ENCODE measurements at places on chromosomes 3 and 15.
A peak's percentile ranks its signal among the peaks of the same experiment; 100 is the strongest.

- DNase-seq: no peak
Measured at GRCh38 chr3:71168880-71169411, 414.6 kb downstream of the FOXP1 start.

DNA sequence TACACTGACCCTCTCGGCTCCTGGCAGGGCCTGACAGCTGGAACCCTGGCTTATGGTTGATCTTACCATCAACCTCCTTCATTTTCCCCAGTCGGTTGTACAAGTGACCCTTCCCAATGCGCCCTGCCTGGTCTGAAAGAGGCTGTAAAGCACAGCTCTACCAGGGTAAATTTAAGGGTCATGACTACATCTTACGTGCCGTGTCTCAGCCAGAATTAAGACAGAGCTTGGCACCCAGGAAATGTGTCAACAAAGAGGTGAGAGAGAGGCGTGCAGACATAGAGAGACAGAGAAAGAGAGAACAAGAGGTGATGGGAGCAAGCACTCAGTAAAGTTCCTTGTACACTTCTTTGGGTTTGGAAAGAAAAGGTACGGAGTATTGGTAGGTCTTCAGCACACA, 28.8 kb downstream of the HOMER2 start:
- no peak for DNase-seq

DNA sequence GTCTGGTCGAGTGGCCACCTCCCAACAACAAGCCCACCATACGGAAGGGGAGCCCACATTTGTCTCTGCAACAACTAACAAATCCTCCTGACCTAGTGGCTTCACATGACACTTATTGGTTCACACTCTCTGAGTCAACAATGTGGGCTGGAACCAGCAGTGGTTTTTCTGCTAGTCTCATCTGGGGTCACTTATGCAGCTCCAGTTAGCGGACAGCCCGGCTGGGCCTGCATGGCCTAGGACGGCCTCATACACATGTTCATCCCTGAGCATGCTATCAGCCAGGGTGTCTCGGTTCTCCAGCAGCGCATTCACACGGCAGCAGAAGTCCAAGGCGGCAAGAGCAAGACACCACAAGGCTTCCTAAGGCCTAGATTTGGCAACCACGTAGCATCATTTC, 281.7 kb downstream of the XXYLT1 start:
- no peak for DNase-seq

- no peak for DNase-seq
Measured at GRCh38 chr3:42752961-42753360, 20.1 kb downstream of the CCDC13 start.

DNA sequence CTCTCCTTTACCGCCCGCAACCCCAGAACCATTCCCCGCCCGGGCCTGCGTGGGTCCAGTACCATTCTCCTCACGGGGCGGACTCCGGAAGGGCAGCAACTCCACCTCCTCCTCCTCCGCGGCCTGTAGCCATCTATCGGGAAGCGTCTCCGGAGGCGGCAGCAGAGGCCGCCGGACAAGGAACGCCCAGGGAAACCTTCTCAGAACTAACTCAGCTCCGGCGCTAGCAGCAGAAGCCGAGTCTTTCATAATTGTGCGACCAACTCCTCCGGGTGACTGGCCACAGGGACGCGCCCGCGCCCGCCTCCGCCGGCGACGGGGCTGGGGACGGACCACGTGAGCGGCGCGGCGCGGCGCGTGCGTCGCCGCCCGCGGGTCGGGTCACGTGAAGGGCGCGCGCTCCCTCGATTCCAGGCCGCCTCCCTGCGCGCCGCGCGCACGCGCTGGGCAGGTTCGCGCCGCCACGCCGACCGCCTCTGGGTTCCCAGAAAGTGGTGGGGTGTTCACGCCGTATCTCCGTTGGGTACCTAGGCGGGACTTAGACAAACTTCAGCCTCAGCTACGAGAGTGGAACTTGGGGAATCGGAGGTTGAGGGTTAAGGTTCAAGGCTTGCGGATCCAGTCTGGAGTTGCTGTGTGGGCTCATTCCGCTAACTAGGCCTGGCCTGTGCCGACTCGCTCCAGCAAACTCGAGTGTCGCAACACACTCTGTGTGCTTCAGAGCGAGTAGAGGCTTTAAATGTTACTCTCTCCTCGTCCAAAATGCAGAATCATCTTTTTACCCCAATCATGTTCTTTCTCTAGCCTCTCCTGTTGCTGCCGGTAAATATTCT, at the start of gene TRPM7:
TRPM7 (minus strand) TSS at position 329 of the 833 bp plus-strand sequence; CDS start at position 65, 264 bp downstream.
- peak; percentile 91 for DNase-seq

DNA sequence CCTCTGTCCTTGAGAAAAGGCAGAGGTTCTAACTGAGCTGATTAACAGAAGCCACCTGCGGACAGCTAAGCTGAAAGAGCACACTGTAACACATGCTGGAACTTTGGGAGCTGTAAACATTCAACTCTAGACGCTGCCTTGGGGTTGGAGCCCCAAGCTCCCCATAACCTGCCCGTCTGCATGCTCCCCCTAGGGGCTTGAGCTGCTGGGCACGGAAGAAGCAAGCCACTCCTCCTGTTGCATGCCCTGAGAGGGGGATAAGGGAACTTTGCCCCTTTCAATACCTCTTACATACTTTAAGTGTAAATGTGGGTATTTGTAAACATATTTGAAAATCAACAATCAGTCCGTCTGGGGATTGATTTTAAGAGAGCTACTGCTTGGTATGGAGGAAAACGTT, 188.4 kb downstream of the ADAMTSL3 start:
- no peak for DNase-seq

DNA sequence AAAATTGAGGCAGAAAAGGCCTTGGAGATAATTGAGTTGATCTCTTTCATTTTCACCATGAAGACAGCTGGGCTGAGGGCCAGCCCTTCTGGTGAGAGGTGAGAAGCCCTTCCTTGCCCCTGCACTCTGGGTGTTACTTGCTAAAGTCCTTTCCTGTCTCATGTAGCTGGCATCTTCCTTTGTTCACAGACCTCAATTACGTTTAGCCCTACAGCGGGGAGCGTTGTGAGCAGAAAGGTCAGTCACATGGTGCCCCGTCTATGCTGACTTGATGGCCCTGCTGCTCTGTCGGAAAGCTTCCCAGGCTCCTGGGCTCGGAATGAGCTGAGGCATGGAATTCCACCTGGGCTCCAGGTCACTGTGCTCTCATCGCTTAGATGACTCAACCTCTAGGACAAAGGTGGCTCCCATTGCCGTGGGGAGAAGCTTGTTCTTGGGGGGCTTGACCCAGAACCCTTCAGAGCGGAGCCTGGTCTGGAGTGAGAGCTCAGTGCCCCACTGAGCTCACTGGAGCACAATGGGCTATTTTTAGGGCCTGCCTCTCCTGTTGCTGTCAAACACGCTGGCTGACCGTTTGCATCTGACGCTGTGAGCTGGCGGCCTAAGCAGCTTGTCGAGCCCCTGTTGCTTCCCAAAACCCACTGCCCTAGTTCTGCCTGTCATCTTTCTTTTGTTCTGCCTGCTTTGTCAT, 47.0 kb downstream of the RPLP1 start:
- no peak for DNase-seq

- no peak for DNase-seq
Measured at GRCh38 chr3:111809186-111809585, 49.9 kb upstream of the PHLDB2 start.

DNA sequence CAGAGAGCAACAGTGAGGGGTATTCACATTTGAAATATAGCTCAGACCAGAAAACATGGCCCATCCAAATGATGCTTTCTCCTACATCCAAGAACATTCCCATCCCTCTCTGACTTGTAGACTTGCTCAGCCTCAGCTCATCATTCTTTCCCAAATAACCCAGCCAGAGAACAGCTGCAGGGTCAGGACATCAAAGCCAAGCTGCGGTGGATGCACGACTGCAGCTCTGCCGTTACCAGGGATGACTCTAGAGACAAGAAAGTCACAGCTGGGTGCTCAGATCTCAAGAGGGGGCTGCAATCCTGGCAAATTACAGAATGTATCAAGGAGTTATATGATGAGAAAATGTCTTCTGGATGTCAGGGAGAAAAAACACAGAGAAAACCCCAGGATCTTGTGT, 944.3 kb downstream of the NTRK3 start:
- no peak for DNase-seq

DNA sequence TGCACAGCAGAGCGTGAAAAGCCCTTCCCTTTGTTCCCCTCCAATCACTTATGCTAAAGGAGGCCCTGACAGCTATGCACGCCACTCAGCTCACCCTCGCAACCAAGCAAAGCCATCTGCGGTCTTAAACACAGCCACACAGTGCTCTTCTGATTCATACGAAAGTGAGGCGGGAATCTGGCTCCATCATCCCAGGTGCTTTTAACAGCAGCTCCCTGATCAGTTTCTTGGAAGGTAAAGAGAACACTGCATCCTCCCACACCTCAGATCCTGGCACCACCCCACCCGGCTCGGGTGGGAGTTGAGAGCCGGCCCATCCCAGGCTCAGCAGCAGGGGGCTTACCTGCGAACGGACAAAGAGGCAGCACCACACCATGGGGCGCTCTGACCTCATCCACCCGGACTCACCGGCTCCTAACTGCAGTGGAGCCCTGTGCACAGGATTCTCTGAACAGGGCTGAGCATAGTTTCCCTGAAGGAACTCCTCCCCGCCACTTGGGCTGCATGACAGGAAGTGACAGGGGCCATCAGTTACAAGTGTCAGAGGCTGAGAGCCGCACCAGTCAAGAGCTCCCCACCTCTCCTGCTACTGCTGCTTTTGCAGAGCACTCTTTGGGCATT, 114.3 kb upstream of the ARHGEF3 start:
- DNase-seq: no peak

DNA sequence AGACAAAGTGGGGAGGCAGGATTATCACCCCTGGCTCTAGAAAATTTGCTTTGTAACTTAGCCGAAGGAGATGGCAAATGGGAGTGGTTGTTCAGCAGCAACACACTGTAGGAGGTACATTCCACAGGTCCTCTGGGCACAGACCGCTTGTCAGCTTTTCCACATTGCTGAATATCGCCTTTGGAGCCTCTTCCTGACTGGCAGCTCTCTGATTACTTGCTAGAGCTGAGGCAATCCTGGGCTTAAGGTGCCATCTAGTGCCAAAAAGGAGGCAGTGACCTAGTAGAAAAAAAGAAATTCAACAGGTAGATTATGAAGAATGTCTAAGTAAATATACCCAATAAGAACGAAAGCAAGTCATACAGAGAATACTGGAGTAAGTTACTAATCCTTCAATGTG, 13.1 kb upstream of the SCN5A start:
- peak; percentile 67 for DNase-seq

DNA sequence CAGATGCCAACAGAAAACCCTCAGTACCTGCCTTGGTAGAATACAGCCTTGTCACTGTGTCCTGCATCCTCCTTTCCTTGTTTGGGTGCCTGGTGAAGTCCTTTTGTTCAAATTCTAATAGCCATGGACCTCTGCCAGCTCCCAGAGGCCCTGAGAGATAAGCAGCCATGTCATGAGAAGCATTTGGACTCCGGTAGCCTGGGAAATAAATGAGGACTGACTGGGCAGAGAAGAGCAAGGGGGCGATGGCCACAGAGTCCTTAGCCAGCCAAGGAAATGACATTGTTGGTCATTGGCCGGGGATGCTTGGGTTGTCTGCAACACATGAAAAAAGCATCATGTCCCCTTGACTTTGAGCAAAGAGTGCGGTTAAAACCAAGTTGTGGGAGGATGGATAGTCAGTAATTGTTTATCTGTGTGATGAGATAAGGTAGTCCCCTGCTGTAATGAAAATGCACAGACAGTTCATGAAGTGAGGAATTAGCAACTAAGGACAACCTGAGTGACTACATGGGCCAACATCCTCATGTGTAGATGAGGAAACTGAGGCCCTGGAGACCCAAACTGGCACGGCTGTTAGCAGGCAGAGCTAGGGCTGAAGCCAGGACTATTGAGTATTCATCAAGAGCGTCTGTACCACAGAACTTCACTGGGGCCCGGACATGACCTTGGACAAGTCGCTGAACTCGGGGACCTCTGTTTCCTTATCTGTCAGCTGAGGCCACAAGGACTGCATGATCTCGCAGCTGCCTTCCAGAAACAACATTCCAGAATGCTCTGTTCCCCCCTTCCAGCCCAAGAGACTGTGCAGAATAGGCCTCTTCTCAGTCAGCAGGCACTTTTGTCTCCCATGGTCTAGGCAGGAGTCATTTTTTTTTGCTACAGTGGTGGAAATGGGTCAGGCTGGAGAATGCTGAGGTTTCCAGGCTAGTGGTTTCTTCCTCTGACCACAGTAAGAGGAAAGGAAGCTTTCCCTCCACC, 90.5 kb upstream of the CTDSPL start:
- DNase-seq: no peak

DNA sequence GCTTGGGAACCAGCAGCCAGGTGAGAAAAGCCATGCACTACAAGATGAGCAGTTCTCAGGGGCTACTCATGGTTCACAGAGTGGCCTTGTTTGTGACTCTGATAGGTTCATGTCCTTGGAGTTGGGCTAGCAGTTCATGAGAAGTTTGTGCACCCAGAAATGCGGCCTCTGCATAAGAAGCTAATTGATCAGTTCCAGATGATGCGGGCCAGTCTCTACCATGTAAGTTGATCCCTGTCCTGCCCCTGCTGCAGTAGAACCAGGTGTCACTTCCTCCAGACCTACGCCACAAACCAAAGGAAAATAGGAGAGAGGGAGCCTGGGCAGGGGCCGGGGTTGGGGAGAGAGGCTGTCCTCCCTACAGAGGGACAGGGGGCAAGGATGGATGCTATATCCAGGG, 27.2 kb upstream of the MANF start:
- DNase-seq: no peak

DNA sequence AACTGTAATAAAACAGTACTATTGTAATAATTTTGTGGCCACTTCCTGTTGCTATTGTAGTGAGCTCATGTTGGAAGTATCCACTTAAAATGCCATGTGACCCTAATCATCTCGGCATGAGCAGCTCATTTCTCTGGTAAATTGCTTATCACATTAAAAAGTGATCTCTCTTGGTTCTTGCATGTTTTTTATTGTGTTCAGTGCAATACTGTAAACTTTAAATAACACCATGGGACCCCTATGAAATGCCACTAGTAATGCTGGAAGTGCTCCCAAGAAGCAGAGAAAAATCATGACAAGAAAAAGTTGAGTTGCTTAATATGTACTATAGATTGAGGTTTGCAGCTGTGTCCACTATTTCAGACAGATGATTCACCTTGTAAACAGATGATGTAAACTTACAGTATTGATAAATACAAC, 45.6 kb downstream of the NMD3 start:
- DNase-seq: peak; percentile 17

GRCh38 chr3:11953350-11953749, 50.8 kb upstream of the SYN2 start:
- DNase-seq: no peak

GRCh38 chr3:185757176-185757575, 67.7 kb downstream of the IGF2BP2 start:
- no peak for DNase-seq

GRCh38 chr15:29696950-29697738, 125.1 kb downstream of the TJP1 start:
- no peak for DNase-seq

- no peak for DNase-seq
Measured at GRCh38 chr15:31517711-31518110, 191.1 kb downstream of the KLF13 start.

DNA sequence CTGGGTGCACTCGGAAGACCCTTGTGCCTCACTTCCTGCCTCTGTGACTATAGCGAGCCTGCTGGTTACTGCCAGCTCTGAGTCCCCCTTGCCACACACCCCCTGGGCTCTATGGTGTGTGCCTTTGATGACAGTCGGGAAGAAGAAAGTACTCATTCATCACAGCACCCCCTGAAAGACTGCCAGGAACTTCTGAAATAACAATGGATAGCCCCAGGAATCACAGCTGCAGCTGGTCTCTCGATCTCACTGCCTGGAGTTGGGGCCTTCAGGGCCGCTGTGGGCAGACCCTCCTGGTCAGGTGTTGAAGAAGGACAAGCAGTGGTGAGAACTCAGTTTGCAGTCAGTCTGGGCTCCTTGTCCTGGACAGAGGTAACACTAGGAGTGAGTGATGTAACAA, 9.8 kb upstream of the RPP14 start:
- DNase-seq: no peak
